Body of pancreas (tissue), 4 donors: ENCODE measurements at places on chromosomes 6 and 20.
A peak's percentile ranks its signal among the peaks of the same experiment; 100 is the strongest.

GRCh38 chr6:2026133-2026532, 219.3 kb downstream of the GMDS start:
- DNase-seq, result no peak

DNA sequence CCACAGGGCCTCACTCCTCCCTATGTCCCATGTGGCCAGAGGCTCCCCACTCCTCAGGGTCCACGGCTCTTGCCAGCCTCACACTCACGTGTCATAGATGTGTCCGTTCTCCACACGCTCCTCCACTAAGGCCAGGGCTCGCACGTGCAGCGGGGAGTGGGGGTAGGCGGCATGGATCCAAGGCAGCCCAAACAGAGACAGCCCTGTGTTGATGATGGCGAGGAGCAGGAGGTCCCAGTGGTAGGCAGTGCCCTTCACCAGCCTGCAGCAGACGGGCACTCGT, 10.3 kb downstream of the SLC4A11 start:
- DNase-seq, result no peak

DNA sequence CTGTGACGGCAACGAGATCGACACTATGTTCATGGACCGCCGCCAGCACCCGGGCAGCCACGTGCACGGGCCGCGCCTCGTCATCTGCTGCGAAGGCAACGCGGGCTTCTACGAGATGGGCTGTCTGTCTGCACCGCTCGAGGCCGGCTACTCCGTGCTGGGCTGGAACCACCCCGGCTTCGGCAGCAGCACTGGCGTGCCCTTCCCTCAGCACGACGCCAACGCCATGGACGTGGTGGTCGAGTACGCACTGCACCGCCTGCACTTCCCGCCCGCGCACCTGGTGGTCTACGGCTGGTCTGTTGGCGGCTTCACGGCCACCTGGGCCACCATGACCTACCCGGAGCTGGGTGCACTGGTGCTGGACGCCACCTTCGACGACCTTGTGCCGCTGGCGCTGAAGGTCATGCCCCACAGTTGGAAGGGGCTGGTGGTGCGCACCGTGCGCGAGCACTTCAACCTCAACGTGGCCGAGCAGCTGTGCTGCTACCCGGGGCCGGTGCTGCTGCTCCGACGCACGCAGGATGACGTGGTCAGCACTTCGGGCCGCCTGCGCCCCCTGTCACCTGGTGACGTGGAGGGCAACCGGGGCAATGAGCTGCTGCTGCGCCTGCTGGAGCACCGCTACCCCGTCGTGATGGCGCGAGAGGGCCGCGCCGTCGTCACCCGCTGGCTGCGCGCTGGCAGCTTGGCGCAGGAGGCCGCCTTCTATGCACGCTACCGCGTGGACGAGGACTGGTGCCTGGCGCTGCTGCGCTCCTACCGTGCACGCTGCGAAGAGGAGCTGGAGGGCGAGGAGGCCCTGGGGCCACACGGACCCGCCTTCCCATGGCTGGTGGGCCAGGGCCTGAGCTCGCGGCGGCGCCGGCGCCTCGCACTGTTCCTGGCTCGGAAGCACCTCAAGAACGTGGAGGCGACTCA, 943 bp downstream of the ABHD16B start:
- DNase-seq, result no peak

DNA sequence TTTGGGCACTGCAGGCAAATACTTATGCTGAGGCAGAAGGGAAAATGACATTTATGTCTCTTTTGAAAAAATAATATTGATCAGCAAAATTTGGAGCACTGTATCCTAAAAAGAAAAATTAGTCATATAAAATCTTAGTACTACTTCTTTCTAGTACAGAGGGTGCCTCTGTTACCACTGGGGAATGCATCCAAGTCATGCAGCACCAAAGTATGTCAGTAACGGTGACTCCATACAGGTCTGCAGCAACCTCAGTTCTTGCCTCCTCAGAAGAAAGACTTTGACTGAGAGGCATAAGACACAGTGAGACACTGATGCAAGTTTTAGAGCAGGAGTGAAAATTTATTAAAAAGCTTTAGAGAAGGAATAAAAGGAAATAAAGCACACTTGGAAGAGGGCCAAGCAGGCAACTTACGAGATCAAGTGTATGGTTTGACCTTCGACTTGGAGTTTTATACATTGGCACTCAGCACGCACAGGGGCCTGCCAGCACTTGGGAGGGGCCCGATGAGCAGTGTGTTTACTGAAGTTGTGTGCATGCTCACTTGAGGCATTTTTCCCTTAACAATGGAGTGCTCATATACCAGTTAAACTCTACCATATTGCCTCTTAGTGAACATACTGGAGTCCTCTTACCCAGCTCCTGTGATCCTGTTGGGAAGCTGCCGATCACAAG, 1244.8 kb downstream of the EPHA7 start:
- no peak for DNase-seq

GRCh38 chr6:66735106-66735890, 1028.3 kb upstream of the EYS start:
- DNase-seq, result no peak

DNA sequence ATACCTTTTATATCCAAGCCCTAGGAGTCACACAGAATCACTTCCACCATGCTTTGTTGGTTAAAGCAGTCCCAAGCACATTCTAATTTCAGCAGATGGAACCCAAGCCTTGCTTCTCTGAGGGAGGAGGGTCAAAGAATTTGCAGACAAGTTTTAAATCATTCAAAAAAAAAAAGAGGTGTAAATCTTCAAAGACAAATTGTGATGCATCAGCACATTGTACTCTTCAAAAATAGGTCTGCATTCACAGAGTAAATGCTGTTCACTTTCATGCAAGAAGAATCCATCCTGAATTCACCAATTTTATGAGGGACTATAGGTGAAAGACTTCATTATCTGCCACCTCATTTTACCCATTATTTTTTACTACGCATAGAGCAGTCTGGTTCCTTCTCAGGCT, 321.8 kb upstream of the PRDM1 start:
- DNase-seq, result no peak

- no peak for DNase-seq
Measured at GRCh38 chr20:38228436-38228835, 32.1 kb downstream of the KIAA1755 start.

DNA sequence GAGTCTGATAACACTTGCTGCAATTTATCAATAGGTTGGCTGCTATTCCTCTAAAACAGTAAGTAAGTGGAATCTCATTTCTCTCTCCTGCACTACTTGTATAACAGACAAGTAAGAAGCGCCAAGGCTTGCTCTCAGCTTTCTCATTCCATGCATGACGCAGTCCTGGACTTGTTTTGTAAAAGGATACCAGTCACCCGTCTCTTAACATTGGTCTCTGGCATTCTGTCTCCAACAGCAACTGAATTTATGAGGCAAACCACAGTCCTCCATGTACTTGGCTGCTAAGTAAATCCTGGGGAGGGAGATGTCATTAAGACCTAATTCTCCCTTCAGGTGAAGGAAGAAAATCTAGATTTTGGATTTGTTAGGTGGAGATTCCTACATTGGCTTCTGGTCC, 115.4 kb downstream of the OPN5 start:
- no peak for DNase-seq

DNA sequence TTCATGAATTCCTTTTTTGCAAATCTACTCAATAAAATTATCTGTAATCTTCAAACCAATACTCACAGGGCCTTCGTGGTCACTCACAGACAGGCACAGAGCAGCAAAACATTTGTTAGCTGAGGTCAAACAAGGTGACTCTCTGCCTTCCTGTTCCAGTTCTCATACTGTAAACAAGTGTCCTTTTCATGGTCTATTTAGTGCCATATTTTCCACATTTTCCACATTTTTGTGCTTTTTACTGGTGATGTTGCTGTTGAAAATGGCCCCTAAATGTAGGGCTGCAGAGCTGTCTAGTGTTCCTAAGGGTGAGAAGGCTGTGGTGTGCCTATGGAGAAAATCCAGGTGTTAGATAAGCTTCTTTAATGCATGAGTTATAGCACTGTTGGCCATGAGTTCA, 133.1 kb upstream of the COL21A1 start:
- DNase-seq, result no peak

GRCh38 chr20:57616143-57616951, 3.9 kb downstream of the ZBP1 start:
- DNase-seq, result no peak

GRCh38 chr6:119683031-119683430, 333.5 kb upstream of the MAN1A1 start:
- no peak for DNase-seq

GRCh38 chr20:63538204-63539091, 1.3 kb upstream of the PTK6 start:
- DNase-seq, result peak; percentile 96

DNA sequence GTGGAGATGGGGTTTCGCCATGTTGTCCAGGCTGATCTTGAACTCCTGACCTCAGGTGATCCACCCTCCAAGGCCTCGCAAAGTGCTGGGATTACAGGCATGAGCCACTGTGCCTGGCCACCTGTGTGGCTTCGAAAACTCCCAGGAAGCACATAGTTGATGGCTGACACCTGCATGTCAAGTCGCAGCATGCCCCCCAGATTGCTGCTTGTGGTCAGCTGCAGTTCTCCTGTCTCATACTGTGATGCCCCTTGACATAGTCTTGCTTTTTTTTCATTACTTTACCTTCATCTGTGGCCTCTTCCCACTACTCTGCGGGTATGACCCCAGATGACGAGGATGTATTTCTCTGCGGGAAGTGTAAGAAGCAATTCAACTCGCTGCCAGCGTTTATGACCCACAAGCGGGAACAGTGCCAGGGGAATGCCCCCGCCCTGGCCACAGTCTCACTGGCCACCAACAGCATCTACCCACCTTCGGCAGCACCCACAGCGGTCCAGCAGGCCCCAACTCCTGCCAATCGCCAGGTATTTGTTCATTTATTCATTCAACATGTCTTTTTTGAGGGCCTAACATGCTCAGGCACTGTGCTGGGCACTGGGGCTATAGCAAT, 13.1 kb downstream of the ZNF341 start:
- no peak for DNase-seq
